ENCODE measurements at places on chromosomes 7 and 10.
A peak's percentile ranks its signal among the peaks of the same experiment; 100 is the strongest.

DNA sequence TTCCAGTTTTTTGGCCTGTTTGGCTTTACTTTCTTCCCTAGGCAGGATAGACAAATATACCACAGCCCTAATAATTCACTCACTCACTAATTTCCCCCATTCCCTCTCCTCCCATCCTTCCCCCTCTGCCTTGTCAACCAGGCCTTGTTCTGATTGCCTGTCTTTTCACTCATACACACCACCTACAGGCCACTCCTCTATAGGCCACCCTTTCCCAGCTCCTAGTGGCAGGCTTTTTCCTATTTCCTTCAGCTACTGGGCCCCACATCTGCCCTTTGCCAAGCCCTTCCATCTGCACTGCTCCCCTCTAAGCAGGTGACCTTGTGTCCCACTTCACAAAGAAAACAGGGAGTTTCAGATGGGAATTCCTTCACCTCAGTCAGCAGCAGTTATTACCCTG, 59.8 kb upstream of the MSRB2 start:
- DNase-seq: no peak

DNA sequence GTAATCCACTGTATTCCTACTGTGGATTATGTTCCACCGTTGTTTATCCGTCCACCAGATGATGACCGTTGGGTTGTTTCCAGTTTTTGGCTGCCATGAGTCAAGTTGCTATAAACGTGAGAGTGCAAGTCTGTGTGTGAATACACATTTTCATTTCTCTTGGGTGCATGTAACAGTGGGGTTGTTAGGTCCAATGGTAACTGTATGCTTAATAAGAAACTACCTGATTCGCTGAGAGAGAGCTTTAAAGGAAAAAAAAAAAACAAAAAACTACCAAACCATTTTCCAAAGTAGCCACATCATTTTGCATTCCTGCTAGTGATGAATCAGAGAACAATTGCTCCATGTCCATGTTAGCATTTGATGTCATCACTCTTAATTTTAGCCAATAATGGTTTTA, 15.9 kb downstream of the UBN2 start:
- no peak for DNase-seq

DNA sequence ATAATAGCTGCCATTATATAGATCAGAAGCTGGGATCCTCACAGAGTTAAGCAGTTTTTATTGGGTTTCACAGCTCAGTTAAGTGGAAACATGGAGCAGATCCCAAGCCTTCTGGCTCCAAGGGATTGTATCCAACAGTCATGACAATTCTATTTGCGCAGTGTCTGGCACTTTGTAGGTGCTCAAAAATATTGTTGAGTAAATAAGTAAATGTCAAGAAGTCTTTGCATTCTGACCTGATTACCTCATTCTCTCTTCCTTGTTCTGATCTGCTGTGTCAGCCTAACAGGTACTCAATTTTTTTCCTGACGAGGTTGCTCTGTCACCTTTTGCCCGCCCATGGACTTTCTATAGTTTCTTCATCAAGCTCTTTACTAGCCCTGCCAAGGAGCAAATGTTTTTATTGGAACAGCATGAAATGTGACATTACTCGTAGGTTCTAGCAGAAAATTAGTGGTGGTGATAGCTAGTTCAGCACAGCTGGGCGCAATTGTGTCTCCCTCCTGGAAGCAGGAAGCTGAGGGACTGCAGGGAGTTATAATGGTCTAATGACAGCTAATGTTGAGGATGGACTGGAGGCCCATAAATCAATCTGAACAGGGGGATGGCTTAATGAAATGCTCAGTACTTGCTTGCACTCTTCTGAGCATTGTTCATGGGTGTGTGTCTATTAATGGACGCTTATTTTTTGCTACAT, 680.2 kb downstream of the CCSER2 start:
- DNase-seq: no peak

- no peak for DNase-seq
These were observed 13.9 kb downstream of the TUBAL3 start for GRCh38 chr10:5390607-5391205.

DNA sequence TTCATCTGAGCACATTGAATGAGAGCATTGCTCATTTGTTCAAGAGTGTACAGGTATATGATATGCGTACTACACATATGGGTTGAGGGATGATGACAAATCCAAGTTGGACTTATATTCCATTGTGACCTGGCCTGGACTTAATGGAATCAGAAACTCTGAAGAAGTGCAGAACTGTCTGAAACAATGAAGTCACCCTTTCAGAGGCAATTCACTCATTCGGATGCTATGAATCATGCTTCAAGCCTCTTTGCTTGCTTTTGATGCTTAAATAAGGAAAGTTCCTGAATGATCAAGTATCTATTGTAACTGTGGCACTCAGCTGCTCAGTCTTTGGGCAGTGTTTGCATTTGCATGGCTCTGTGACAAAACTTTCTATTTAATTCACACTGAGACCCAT, 93.4 kb downstream of the ZNF365 start:
- DNase-seq: no peak

DNA sequence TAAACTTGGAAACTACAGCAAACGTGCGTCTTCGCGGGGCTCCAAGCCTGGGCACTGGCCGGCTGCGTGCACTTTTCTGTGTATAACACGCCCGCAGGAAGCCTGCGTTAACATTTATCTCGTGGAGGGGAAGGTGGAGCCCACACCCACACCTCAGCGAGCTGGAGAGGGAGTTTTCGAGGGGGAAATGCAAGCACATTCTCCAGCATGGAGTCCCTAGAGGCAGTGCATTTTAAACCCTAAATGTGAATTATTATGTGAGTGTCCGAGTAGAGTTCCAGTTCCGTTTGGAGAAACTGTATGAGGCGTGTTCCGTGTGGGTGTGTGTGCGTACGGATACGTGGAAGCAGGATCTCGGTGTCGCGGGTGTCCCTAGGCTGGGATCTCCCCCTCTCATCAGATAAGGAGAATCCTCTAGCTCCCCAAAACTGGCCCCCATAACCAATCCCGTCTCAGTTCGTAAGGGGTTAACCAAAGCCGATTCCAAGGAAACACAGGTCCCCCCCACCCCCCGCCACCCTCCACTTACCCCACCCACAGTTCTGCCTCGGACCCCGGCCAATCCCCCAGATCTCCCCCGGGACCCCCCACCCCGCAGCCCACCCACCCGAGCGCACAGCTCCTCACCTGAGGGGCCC, 403 bp downstream of the CDK6 start:
- peak; percentile 35 for DNase-seq

GRCh38 chr10:121452581-121452980, 145.7 kb downstream of the FGFR2 start:
- DNase-seq: no peak

GRCh38 chr10:31619531-31620061, 300.6 kb downstream of the ZEB1 start:
- DNase-seq: no peak

DNA sequence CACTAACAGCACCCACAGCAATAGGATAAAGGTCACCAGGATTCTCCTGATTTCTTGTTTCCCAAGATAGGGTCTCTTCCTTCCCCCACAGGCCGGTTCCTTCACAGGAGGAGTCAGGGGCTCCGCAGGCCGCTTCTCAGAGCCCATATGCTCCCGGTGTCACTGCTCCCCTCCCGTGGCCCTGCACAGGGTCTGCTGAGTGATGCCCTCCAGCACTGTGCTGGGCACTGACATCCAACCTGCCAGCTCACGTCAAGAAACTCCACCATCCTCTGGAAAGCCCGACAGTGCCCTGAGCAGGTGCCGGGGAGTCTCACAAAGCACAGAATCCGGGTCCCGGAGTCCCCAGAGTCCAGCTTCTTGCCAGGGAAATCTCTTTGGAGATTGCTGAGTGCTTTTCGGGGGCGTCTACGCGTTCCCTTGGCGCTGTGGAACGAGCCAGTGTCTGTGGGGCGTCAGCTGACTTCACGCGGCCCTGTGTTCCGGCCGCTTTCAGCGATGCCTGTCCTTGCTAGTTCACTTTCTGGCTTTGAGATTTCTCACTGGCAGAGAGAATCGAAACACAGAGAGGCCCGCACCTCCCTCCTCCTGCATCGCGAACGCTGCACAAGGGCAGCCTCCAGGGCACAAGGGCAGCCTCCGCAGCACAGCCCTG, 567.5 kb downstream of the DNAJB6 start:
- DNase-seq: no peak
